ENCODE measurements at places on chromosomes 2 and 18.

GRCh38 chr2:72895759-72896281 lies 8.6 kb downstream of the SPR start:
- DNase-seq = no peak

DNA sequence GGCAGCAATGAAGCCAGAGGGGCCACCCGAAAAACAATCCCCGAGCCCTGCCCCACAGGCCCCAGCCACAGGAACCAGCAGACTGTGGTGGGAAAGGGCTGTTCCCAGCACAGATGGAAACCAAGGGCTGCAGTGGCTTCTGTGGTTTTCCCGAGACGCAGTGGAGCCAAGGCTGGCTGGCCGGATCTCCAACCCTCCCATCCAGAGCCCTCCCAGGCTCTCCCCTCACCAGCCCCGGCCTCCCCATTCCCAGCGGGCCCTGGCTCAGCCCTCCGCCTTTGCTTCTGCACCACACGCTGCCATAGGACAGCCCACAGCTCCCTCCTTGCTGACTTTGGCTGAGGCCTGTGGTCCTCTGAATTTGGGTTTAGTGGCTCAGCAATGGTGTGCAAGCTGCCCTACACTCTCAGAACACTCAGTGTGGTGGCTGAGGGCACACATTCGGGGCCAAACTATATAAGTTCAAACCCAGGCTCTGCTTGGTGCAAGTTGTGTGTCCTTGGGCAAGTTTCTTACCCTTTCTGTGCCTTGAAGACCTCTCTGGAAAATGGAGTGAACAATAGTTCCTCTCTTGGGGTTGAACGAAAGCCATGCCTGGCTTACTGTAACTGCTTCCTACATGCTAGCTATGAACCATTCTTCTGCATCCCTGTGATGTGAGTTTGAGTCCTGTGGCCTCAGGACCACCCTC lies 200.1 kb downstream of the SMAD7 start:
- DNase-seq = no peak

- DNase-seq = no peak
Observed at GRCh38 chr2:194735837-194736542, 921.0 kb upstream of the SLC39A10 start.

DNA sequence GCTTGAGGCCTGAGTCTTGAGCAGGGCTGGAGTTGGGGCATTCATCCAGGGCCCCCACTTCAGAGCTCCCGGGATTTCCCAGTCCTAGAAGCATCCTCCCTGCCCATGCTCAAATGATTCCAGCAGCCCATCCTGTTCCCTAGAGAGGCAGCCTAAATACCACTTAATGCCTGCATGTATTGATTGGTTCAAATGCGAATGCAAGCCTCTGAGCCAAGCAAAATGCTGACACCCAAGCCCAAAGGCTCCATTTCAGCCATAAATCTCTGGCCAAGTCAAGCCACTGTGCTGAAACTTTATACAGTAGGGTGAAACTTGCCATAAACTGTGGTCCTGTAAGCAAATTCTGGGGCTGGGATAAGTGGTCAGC lies 279.8 kb downstream of the CLIP4 start:
- no peak for DNase-seq

- DNase-seq = no peak
Observed at GRCh38 chr2:200469708-200470211, 40.1 kb downstream of the KCTD18 start.

DNA sequence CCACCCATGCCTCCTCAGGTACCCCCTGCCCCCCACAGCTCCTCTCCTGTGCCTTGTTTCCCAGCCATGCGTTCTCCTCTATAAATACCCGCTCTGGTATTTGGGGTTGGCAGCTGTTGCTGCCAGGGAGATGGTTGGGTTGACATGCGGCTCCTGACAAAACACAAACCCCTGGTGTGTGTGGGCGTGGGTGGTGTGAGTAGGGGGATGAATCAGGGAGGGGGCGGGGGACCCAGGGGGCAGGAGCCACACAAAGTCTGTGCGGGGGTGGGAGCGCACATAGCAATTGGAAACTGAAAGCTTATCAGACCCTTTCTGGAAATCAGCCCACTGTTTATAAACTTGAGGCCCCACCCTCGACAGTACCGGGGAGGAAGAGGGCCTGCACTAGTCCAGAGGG lies 803 bp upstream of the DES start:
- DNase-seq = no peak

DNA sequence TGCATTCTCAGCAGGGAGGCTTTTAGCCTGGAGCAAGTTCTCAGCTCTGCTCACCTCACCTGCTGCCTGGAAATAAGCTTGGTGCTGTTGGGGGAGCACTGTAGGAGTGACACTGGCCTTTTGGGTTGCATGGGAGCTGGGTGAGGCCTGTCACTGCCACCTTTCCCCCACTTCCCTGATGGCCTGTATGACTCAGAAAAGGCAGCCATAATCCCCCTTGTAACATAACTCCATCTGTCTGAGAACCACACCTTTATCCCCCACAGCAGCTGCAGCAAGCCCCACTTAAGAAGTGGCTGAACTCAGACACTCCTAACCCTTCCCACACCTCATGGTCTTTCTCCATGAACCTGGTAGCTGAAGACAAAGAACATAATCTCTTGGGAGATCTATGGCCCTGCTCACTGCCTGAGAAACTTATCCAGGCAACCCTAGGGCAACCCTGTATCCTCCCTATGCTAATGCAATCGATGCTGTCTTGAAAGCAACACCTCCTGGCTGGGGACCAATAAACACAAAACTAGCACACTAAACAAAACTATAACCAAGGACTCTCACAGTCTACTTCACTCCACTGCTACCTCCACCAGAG lies 258.9 kb upstream of the OSR1 start:
- DNase-seq = no peak
